Activated naive CD8-positive, alpha-beta T cell treated with anti-CD3 and anti-CD28 coated beads, Interleukin-2, amount 10 ng/mL, durations not matched to agents 7 days and 5 days (primary cell): ENCODE measurements at places on chromosomes 12 and 14. TPM values are rescaled to one million over a fixed set of nuclear protein-coding genes. Genes with fewer than 3 reads are reported as not detected.

The PARP11 gene
- 40.2 TPM for total RNA-seq

The PIANP gene
- total RNA-seq = 0.75 TPM

- DNase-seq = no peak
Observed at GRCh38 chr12:123923927-123924326, 48.7 kb downstream of the CCDC92 start.

- DNase-seq = no peak
Observed at GRCh38 chr12:47378222-47378582, 298.4 kb upstream of the AMIGO2 start.

DNA sequence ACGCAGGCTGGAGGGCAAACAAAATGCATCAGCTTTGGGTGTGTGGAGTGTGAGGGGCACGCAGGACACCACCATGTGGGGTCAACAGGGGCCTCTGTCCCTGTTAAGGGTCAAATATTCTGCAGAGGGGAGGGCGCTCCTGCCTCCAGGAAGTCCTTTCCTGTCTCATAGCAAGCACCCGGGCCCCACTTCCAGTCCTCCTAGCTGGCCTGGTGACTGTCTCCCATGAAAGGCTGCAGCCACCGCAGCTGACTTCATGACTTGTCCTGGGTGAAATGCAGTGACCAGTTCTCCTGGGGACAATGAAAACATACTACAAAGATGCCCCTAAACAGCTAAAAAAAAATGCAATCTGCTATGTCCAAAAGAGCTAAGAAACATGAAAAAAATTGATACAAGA lies 53.6 kb downstream of the LGMN start:
- DNase-seq = no peak

The TBX3 gene
- not detected for total RNA-seq

DNA sequence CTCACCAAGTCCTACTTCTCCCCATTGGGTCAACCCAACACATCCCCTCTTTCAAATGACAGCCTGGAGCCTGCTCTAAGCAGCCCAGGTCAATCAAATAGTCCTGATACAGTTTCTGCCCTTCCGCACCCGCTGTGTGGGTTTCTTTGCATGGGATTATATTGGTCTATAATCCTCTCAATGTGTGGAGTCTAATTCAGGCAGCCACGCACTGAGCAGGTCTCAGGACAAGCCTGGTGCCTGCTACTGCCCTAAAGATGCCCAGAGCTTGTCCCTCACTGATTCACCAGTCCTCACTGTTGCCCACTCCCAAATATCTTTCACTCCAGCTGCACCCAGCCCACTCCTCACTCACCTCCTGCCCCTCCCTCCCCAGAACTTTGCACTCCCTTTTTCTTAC lies 16.4 kb downstream of the ACTN1 start:
- DNase-seq = no peak

- DNase-seq = no peak
Observed at GRCh38 chr12:110109037-110109836, 14.9 kb upstream of the IFT81 start.

The CCDC175 gene
- total RNA-seq = not detected

GRCh38 chr12:56028511-56029165 lies 7.8 kb downstream of the IKZF4 start:
- DNase-seq = no peak

DNA sequence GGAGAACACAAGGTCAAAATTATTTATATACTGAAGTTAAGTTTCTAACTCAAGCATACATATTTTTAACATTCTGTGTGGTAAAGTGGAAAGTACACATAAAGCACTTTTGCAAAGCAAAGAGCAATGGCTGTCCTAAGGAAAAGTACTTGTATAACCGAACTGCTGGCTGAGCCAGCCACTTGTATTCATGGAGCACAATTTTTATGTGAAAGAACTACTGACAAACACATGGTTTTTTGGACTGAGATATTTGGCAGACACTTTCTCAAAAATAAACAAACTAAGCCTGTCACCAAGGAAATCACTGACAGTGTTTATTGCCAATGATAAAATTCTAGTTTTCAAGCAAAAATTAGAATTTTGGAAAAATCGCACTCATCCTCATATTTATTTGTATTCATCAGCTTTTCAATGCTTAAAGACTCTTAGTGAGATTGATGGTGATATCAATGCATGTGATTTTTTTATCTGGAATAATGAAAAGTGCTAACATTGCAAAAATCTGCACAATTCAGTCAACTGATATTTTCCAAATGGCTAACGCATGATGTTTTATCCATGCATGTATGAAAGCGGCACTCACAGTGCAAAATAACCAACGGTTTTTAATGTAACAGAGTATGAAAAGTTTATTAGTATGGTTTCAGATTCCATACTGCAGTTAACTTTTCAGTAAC lies 125.3 kb downstream of the IPO8 start:
- DNase-seq = no peak

DNA sequence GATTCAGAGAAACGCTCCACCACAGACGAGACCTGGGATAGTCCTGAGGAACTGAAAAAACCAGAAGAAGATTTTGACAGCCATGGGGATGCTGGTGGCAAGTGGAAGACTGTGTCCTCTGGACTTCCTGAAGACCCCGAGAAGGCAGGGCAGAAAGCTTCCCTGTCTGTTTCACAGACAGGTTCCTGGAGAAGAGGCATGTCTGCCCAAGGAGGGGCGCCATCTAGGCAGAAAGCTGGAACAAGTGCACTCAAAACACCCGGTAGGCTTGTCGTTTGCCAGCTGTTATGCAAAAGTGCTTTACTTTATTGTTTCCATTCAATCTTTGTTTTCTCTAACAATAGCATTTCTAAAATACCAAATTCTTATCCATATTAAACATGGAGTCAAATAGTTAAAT lies 287.3 kb downstream of the NAV3 start:
- DNase-seq = no peak

The TCTN1 gene
- 10.3 TPM for total RNA-seq

- DNase-seq = no peak
Observed at GRCh38 chr12:27226407-27226929, 17.6 kb upstream of the STK38L start.

- DNase-seq = no peak
Observed at GRCh38 chr14:104938436-104938835, 13.8 kb downstream of the PLD4 start.

The GPX2 gene
- total RNA-seq = not detected

DNA sequence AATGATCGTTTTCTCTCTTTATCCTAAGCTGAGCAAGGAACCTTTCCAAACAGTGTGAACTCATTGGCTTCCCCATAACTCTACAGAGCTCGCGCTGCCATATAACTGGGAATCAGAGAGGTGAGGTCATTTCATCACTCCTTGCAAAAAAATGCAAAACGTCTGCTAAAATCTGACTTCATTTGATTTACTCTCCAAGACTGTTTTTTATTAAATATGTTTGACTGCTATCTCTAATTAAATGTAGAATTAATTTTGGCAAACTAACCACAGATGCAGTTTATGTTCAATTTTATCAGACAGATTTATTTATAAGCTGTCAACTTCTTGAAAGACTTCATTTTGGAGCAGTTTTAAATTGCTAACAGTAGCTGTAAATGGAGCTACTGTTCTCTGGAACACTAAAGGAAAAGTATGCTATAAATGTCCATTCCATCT lies 131.6 kb upstream of the SOX5 start:
- no peak for DNase-seq

The C1QL4 gene
- total RNA-seq = not detected

GRCh38 chr14:59483363-59483762 lies 845 bp downstream of the L3HYPDH start:
- no peak for DNase-seq

DNA sequence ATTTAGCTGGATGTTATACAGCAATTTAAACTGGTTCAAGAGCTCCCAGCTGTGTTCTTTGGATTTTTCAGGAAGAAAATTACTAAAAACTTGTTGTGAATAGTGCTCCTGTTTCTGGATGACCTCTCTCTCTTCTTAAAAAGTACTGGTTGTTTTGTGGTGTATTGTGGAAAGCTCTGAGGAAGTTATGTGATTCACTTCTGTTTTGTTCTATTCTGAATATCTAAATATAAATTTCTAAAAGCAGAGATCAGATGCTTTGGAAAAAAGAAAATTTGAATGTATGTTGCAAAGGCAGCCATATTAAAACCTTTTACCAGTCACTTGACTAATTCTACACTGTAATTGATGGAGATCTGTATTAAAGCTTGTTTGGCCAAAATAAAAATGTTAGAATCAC lies 3.4 kb upstream of the C3AR1 start:
- DNase-seq = no peak

DNA sequence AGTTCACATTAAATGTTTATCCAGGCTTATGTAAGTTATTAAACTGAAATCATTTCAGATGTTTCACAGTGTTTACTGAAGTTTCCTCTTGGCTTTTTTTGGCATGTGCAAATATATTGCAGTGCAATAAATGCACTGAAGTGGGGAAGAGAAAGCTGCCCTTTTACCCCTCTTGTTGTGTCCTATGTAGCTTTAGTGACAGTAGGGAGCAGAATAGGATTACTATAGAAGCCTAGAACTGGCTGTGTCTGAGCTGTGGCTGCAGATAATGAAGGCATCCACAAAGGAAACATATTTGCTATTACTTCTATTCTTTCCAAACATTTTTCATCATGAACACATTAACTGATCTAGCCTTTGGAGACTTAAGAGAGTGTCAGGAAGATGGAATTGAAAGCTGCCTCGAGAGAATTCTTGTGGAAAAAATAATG lies 24.1 kb upstream of the CNTN1 start:
- DNase-seq = no peak

The PXMP2 gene
- total RNA-seq = 29.2 TPM

GRCh38 chr12:109762071-109762672 lies 48.5 kb downstream of the FAM222A start:
- peak; percentile 12 for DNase-seq

- no peak for DNase-seq
Observed at GRCh38 chr12:2681450-2682205, 113.1 kb upstream of the FKBP4 start.
